ENCODE measurements at places on chromosomes 5 and 9.

DNA sequence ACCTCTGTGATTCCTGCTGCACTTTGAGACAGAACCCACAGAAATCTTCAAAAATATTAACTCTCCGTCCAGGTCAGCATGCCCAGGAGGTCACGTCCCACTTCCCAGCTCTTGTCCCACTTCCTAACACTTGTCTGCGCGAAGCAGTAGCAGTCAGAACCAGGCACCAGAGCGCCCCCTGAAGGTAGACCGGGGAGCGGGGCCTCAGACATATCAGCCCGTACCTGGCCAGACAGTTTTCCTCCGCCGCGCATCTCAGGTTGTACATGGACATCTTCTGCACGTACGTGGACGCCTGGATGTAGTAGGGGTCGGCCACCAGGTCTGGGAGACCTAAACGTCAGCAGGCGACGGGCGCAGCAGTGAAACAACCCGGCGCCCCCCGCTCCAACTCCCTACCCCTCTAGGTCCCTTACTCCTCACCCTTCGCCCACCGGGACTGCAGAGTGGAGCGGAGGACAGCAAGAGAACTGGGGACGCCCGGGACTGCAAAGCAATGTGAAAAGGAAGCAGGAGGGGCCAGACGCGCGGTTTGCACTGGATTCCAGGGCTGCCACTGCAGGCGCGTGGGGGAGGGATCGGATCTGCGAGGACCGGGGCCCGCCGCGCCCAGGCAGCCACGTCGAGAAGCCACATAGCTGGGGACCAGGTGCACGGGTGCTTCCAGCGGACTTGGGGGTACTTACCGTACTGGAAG, 1.2 kb downstream of the LOX start:
- DNase-seq, result peak; percentile 72

- DNase-seq, result no peak
Measured at GRCh38 chr9:103942200-103942599, 151.9 kb upstream of the SMC2 start.

- peak; percentile 53 for DNase-seq
Measured at GRCh38 chr5:95283761-95284571, 928 bp downstream of the MCTP1 start.

DNA sequence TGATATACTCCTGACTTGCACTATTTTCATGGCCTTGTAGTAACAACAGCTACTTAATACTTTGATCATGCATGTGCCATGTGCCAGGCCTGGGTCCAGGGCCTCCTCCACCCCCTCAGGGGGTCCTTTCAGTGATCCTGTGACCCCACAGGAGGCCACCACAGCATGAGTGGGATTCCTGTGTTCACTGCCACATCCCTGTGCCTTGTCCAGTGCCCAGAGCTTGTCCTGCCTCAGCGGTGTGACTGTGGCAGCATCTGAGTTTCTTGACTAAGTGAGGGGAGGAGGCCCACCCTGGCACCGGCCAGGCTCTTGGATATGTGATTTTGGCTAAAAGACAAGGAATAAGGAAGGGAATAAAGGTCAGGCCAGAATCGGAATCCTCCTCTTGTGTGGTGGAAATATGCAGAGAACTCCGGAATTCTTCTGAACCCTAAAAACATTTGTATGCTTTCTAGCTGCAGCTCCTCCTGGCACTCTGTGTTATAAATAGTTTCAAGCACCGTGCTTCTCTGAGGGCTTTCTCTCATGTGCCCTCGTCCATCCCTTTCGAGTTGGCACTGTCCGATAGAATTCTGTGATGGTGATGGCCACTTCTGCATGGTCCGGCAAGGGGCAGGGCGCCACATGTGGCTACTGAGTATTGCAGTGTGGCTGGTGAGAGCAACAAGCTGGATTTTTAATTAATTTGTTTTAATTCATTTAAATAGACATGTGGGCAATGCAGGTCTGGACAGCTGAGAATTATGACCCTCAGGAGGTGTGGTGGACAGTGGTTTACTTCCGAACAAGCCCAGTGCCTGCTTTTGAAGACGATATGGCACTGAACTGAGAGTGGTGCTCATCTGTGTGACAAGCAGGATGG, 31.8 kb downstream of the TENT4A start:
- no peak for DNase-seq

- peak; percentile 53 for DNase-seq
Measured at GRCh38 chr9:96008502-96009222, 133.2 kb downstream of the ERCC6L2 start.

GRCh38 chr5:37005252-37005651, 128.7 kb downstream of the NIPBL start:
- DNase-seq, result no peak

GRCh38 chr9:107193251-107193650, 89.8 kb upstream of the RAD23B start:
- no peak for DNase-seq

DNA sequence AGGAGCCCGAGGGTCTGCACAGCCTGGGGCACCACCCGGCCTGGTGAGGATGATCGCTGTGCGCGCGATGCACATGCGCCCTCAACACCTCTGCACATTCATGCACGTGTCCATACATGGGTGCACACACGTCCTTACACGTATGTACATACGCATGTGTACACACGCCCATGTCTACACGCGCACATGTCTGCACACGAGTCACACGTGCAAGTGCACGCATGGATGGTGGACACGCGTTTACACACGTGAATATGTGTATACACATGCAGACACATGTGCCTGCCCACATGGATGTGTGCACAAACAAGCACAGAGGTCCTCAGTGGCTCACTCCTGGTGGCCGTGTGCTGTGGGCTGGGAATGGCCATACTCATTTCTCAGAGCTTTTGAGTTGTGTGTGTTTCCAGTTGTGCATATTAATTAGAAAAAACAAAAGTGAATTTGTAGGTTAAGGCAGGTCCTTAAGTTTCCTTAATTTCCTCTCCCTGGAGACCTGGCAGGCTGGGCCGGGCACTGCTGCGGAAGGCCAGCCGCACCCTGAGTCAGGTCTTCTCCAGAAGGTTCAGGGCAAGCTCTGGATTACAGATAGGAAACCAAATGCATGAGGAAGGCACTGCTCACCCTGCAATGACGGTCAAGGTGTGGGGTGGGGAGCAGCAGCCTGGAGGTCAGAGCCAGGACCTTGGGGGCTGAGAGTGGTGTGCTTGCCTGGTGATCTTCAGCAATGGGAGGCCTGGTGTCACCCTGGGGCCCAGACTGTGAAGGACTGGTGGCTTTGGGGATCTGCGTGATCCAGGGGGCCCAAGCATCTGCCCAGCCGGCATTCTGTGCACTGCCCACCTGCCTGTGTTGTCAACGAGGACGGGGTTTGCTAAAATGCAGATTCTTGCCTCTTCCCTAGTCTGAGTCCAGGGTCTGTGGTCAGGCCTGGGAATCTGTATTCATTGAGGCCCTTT, 1.3 kb upstream of the RNU6ATAC start:
- DNase-seq, result peak; percentile 55

DNA sequence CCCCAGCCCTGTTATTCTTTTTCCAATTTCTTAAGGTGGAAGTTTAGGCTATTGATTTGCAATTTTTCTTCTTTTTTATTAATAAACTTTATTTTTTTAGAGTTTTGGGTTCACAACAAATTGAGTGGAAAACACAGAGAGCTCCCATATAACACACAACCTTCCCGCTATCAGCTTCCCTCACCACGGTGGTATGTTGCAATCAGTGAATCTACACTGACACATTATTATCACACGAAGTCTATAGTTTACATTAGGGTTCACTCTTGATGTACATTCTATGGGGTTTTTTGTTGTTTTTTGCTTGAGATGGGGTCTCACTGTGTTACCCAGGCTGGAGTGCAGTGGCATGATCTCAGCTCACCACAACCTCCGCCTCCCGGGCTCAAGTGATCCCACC, 4.8 kb upstream of the NFX1 start:
- DNase-seq, result no peak

DNA sequence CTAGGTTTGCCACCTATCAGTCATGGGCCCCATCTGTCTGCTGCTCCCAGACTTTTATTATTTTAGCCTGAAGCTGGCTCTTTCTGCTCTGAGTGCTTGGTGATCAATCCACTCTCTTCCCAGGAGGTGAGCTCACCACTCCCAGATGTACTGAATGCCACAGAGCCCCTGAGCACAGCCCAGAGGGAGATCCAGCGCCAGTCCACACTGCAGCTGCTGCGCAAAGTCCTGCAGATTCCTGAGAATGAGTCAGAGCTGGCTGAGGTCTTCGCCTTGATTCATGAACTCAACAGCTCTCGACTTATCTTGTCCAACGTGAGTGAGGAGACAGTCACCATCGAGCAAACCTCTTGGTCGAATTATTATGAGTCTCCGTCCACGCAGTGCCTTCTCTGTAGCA, 36.0 kb downstream of the HMGXB3 start:
- DNase-seq, result no peak

- no peak for DNase-seq
Measured at GRCh38 chr5:29720954-29721353, 1472.5 kb upstream of the CDH6 start.

GRCh38 chr9:8143677-8144076, 344.1 kb upstream of the DMAC1 start:
- no peak for DNase-seq

DNA sequence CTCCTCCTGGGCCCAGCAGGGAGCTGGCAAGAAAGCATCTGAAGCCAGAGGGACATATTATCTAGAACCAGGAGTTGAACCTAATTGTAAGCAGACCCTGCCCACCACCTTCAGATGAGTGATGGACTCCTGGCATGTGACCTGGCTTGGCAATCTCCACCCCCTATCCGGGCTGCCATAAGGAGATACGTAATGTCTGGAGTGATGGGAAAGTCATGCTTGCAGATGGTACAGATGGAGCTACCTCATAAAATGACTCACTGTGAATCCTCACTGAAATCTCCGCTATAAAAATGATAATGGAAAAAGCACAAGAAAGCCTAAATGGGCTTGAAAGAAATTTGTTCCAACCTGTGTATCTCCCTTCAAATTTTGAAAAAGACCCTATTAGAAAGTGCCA, 157.5 kb downstream of the DMRT2 start:
- DNase-seq, result no peak

DNA sequence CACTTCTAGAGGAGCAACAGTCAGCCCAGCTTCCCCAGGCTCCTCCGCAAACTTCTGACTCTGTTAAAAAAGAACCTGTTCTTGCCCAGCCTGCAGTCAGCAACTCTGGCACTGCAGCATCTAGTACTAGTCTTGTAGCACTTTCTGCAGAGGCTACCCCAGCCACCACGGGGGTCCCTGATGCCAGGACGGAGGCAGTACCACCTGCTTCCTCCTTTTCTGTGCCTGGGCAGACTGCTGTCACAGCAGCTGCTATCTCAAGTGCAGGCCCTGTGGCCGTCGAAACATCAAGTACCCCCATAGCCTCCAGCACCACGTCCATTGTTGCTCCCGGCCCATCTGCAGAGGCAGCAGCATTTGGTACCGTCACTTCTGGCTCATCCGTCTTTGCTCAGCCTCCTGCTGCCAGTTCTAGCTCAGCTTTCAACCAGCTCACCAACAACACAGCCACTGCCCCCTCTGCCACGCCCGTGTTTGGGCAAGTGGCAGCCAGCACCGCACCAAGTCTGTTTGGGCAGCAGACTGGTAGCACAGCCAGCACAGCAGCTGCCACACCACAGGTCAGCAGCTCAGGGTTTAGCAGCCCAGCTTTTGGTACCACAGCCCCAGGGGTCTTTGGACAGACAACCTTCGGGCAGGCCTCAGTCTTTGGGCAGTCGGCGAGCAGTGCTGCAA, 72.8 kb downstream of the NUP214 start:
- no peak for DNase-seq

DNA sequence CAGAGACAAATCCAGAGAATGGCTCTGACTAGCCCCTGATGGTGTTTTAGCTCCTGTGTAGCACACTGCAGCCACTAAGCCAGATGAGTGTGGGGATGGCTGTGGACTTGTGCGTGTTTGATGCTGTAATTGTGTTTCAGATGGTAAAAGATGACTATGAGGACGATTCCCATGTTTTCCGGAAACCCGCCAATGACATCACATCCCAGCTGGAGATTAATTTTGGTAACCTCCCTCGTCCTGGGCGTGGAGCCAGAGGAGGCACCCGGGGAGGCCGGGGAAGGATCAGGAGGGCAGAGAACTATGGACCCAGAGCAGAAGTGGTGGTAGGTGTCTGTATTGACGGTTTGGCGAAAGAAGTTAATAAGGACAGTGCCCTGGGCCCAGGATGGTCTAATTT, 38.0 kb downstream of the HABP4 start:
- no peak for DNase-seq

DNA sequence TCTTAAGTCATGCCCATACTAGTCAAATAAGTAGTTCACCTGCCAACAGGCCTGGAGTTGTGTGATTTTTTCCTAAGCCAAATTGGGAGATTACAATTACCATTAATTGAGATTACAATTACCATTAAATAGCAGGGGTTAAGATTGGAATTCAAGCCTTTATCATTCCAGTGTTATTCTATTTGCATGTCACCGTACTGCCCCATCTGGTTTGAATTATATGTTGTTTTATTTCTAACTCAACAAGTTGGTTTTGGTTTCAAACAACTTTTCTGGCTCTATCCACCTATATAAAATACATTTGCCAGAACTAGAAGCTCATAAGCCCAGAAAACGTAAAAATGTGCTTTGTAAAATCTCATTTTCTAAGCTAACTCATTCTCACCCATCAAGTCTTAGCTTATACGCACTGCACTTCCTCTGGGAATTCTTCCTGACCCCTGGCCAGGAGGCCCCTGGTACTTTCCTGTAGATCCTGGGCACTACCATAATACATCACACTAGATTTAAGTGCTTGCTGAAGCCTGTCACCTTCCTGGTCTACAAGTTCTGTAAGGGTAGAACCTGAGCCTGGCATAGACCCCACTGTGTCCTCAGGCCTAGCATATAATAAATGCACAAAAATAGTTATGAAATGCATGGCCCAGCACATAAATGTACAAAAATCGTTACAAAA, 242.0 kb upstream of the TRPM3 start:
- no peak for DNase-seq

- peak; percentile 47 for DNase-seq
Measured at GRCh38 chr5:59358005-59358861, 535.3 kb downstream of the PDE4D start.

DNA sequence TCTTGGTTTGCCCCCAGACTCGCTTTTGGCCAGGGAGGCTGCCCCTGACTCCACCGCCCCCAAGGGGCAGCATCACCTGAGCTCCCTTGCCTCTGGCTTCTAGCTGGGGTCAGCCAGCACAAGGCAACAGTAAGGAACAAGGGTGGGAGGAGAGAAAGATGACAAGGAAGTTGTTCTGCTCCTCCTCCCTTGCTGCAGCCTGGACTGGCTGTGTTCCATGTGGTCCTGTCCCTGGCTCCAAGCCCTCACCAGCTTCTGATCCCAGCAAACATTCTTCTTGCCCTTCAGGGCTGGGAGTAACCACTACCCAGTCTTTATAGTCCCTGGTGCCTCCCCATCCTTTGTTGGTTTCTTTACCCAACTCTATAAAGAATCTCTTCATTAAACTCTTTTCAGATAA, 100.3 kb upstream of the SPIN1 start:
- DNase-seq, result no peak

DNA sequence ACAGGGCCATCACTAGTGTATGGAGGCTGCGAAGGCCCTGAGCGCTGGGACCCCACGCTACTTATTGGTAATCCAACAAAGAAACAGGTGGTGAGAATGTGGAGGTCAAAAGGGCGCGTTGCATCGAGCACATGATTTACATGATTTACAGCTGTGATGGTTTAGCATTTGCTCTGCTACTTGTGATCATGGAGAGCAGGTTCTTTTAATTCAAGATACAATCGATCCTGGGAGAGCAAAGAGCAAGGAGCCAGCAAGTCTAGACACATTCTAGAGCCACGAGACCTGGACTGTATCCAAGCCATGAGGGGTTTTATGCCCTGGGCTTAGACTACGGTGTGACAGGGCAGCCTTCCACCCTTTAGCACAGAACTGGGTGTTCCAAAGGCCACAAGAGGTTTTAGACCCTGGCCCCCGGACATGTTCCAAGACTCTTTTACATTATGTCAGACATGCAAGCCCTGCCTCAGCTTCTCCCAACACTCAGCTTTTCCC, 47.0 kb upstream of the CLK4 start:
- no peak for DNase-seq

Measured in hematopoietic multipotent progenitor cell treated with erythropoietin and hydrocortisone succinate and interleukin-3 and kit ligand, for 6 days (in vitro differentiated cells).